ENCODE measurements at places on chromosomes 16 and 17. TPM values are rescaled to one million over a fixed set of nuclear protein-coding genes. Genes with fewer than 3 reads are reported as not detected.

DNA sequence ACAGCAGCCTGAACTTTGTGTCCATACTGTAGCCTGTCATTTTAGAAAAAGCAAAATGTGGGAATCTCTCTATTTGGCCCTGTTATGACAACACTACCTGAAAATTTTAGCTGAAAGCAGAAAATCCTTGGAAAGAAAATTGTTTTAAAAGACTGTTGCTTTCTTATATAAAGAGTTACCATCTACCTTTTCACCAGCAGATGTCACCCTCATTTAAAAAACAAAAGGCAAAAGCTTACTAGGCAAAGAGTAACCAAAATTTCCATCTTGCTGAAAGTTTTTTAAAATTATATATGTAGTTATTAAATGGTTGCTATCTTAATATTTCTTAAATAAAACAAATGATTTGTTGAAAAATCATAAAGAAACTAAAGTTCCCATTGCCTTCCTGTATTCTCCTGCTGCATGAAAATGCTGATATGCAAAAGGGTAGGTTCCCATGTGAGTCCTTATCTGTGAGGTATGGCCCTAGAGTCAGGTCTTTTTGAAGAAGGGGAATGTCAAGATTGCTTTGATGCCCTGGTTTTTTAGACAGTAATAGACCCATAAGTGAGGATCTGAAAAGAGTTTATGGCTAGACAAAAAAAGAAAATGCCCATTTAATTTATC lies 61.0 kb downstream of the TNRC6C start:
- DNase-seq: no peak

The SLC16A13 gene
- total RNA-seq: 2.0 TPM

DNA sequence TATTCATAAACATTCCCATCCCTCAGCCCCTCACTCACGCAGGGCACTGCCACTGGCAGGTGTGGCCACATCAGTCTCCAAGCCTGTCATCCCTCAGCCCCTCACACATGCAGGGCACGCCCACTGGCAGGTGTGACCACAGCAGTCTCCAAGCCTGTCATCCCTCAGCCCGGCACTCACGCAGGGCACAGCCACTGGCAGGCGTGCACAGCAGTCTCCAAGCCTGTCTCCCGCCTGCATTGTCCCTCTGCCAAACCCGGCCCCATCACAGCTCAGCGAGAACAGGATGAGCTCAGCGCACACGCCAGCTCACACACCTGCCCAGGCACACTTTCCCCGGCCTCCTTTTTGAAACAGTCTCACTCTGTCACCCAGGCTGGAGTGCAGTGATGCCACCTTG lies 11.4 kb upstream of the KREMEN2 start:
- DNase-seq: no peak

DNA sequence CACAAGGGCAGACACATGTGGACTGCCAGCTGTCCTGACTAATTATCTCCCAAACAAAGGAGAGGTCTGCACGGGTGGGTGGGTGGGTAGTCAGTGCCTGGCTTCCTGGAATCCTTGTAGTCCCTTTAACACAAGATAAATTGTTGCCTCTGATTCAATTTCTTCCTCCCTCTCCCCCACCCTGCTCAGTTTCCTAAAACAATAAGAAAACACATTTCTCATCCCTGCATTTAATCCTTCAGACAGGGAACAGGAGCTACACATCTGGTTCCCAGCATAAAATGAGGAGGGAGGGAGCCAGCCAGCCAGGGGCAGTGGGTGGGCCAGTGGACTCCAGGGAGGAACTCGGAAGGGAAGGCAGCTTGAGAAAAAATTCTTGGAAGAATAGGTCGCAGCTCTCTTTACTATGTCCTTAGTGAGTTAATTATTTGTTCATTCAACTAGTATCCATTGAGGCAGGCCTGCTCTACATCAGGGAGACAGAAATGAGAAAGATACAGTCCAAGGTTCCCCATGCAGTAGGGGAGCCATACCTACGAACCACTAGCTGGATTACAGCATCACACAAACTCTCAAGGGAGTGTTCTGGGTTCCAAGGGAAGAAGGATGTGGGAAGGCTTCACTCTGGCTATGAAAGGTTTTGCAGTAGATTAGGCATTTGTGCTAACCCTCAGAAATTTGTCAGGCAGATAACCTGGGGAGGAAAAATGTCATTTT lies 58.3 kb downstream of the CCT6B start:
- no peak for DNase-seq

Data from vagina (tissue), 2 donors.